ENCODE measurements at places on chromosomes 2 and 18.

GRCh38 chr2:23684395-23685176, 242.3 kb downstream of the ATAD2B start:
- no peak for DNase-seq

DNA sequence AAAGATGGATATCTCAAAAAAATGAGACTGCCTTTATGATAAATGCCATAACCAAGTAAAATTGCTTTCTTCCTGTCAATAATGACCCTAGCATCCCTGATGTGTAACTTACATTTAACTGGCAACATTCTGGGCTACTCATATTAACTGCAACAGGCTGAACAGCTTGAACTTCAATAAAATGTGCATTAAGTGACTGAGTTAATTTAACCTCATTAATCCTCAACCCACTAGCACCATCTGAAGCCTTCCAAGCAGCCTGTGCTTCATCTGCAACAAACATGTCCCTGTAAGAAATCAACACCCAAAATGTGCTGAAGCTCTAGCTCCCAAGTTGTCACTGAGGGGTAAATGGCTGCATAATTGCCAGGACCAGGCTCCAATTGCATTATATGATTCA, 296.2 kb upstream of the ZC3H15 start:
- no peak for DNase-seq

GRCh38 chr2:71798266-71799012, 345.1 kb downstream of the DYSF start:
- DNase-seq, result peak; percentile 12

GRCh38 chr18:10659000-10659399, 133.2 kb downstream of the NAPG start:
- no peak for DNase-seq

DNA sequence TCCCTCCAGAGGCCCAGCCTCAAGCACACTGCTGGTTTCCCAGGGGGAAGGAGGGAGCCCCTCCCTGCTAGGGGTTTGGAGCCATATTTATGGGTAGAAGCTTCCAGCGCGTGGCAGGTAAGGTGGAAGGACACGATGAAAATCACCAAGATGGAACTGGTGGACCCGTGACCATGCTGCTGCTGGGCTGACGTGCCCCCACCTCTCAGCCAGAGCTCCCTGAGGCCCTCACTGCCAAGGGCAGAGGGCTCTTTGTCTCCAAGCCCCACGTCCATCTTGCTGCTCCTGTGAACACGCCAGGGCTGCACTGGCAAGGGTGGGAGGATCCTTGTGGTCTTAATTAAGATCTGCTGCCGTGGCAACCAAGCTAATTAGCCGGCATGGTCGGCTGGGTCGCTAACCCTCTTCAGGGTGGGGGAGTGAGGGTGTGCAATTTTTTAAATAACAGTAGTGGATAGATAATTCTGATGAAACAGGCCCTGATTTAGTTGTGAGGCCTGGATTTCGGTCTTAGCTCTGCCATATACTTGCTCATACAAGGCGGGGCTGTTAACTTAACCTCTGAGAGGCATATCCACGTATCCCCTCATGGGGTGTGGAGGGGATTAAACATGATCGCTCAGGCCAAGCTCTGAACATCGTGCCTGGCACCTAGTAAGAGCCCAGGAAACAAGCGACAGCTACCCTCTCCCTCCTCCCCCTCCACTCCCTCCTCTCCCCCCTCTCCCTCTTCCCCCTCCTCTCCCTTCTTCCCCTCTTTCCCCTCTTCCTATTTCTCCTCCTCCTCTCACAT, 232.8 kb downstream of the CELF4 start:
- no peak for DNase-seq

DNA sequence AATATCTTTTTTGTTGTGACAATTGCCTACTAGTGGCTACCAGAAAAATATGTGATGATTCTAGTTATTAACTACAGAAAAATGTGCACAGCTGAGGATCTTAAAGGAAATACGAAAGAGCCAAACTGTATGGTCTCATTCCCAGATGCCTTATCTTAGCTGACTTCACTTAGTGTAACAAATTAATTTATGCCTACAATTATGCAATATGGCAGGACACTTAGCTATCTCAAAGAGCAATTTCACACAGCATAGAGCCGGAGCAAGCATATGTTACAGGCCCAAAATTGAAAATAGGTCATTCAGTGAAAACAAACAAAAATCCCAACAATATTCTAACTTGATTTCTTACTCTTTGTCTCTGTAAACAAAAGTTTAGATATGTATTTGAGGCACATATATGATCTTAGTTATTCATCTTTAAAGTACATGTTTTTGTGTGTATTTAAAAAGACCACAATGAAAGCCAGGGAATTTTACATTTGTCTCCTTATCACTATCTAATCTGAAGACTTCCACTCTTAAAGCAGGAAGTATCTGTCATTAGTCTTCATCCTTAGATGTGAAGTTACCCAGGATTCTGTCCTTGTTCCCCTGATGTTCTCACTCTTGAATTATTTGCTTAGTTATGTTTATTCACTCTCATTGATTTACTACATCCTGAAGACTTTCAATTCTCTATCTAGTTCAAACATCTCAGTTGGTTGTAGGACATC, 1579.0 kb upstream of the NXPH2 start:
- no peak for DNase-seq

DNA sequence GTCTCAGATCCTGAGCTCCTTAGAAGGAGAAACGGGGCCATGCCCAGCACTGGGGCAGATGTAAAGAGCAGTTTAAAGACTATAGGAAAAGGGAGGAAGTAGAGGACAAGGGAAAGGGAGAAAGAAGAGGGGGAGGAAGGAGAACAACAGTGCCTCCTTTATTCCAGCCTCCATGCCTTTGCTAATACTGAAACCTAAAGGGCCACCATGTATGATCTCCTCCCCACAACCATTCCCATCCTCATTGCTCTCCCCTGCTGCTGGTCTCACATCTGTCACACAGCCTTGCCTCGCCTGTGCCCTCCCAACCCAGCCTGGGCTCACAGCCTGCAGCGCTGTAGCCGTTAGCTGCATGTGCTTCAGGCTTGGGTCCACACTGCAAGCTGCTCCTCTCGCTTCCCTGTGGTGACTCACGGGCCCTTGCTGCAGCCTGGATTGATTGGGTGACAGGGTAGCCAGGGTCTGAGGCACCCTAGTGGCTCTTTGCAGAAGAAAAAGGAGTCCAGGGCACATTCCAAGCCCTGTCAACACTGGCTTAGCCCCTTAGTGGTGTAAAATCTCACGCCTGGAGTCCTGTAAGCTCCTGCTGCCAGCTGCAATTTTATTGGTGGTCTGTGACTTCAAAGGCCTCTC, 281.9 kb downstream of the SRBD1 start:
- no peak for DNase-seq

DNA sequence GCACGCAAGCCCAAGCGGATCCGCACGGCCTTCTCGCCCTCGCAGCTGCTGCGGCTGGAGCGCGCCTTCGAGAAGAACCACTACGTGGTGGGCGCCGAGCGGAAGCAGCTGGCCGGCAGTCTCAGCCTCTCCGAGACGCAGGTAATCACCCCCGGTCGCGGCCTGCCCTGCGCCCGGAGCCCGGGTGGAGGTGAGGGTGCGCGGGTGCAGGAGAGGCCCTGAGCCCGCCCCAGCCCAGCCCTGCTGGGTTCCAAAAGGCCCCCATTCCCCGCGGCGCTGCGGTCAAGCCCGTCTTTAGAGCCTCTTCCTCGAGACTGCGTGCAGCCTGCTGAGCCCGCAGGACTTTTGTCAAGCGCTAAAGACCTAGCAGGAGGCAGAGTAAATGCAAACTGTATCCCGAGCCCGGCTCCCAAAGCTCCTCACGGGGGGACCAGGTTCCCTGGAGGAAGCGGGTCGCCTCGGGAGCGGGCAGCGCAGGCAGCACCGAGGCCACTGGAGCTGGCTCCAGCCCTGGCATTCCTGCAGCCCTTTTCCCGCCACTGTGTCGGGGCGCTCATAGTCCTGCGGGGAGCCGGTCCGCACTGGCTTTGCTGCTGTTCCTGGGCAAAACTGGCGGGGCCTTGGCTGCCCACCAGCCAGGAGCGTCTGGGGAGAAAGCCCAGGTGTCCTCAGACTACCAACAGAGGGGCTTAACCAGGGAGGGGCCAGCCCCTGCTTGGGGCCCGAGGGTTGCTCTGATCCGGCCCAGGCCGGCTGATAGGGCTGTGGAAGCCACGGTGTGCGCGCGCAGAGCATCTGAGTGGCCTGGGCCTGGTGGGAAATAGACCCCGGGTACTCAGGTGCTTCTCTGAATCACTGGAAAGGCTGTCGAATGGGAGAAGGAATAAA, 7.3 kb downstream of the EMX1 start:
- DNase-seq, result peak; percentile 16
